Lung (tissue), 17 donors: ENCODE measurements at places on chromosomes 5 and 9. TPM values are rescaled to one million over a fixed set of nuclear protein-coding genes. Genes with fewer than 3 reads are reported as not detected.

DNA sequence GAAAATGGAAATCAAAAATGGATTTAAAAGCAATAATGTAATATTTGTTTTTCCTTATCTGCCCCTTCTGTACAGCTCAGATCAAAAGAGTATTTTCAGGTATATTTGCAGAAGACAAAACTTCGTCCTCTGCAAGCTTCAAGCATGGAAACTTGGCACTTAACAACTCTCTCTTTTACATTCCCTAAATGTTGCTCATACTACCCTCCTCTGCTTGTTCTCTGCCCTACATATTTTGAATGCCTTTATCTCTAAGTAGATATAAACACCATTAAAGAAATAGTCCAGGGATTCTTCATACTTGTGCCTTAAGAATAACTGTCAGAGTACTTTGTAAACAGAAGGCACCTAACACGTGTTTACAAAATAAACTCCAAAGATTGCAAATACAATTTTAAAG is 19.2 kb upstream of the SMC2 start:
- DNase-seq, result peak; percentile 28

PCDHGA4 gene
- total RNA-seq, result 4.6 TPM

- no peak for DNase-seq
Observed at GRCh38 chr9:133728856-133729616, 9.1 kb downstream of the SARDH start.

DNA sequence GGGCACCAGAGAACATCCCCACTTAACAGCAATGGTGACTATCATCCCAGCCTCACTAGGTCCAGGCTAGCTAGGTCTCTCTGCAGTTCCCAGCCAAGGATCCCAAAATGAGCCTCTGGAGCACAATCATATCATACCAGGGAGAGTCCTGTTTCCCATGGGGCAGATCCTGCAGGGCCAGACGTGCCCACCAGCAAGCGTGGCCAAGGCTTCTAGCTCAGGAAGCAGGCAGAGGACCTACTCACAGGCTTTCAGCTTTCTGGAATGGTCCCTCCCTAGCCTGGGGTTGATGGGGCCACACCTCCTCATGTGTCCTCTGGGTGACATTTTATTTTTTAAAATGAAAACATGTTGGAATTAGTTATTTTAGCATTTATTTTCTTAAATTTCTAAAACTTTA is 45.7 kb upstream of the PITX1 start:
- no peak for DNase-seq

MCTP1 gene
- 34.8 TPM for total RNA-seq

DNA sequence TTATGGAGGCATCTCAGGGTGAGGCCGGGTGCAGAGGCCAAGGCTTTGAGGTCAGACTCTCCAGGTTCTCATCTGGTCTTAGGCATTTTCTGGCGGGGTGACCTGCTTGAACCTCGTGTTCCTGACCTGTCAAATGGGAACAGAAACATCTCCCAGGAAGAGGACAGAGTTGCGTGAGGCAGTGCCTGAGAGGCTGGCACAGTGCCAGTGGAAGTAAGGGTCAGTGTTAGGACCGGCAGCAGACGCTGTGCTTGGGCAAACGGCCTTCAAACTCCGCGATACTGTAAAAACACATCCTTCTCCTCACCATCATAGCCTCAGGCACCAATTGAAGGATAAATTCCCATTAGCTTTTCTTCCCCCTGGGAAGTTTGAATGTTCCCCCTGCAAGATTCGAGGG is 55.6 kb upstream of the FCN2 start:
- DNase-seq, result peak; percentile 16

GRCh38 chr5:68214482-68215207 is 911 bp upstream of the PIK3R1 start:
- DNase-seq, result peak; percentile 46
